ENCODE measurements at places on chromosomes 5 and 9. TPM values are rescaled to one million over a fixed set of nuclear protein-coding genes. Genes with fewer than 3 reads are reported as not detected.

DNA sequence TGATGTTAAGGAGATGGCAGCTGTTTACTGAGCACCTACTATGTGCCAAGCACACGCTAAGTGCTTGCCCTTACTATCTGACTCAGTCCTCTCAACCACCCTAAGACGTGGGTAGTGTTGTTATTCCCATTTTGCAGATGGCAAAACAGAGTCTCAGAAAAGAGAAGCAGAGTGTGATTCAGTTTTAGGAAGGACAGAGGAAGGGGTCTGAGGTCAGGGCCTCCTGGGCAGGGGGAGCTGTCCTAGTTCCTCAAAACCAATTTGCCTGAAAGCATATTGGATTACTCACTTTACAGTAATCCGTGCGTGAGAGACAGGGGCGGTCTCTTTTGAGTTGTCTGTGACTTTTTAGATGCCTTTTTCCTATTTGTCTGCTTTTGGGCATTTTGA lies 23.2 kb downstream of the DNM1 start:
- no peak for DNase-seq

GRCh38 chr5:167908606-167909005 lies 382.8 kb upstream of the WWC1 start:
- peak; percentile 25 for DNase-seq

The PCDHA1 gene
- 0.35 TPM for total RNA-seq

The CNTLN gene
- total RNA-seq = 6.1 TPM
